ENCODE measurements at places on chromosomes 3 and 15. TPM values are rescaled to one million over a fixed set of nuclear protein-coding genes. Genes with fewer than 3 reads are reported as not detected.

DNA sequence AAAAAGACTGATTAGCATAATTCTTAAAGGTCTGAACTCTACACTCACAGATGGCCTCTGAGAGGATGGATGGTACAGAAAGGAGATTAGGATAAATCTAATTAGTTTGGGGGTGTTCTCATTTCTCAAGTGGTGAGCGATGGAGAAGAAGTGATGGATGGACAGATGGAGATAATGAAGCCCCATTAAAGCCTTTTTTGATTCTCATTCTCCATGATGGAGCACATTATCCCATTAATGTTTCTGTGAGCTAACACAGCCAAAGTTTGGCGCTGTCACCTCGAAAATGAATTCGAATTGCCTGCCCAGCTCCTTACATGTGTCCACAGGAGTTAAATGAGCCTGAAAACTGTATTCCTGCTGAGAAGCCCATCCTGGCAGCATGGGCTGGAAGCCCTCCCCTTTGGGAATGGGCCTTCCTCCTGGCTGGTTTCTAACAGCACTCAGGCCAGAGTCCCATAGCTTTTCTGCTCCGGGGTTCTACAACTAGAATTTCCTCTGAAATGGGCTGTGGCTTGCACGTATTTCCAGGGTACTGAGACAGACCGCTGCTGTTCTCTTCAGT is 726.0 kb upstream of the CFAP20DC start:
- no peaks in the 10 kb centered on the region for H3K36me3 ChIP-seq
- H3K4me3 ChIP-seq, result no peak overlapping the region
- no peaks in the 10 kb centered on the region for H3K4me1 ChIP-seq
- H3K27me3 ChIP-seq, result no peaks in the 10 kb centered on the region
- no peak for DNase-seq
- no peak overlapping the region for H3K27ac ChIP-seq

- no peaks in the 10 kb centered on the region for H3K36me3 ChIP-seq
- DNase-seq, result no peak
- H3K27ac ChIP-seq, result no peak overlapping the region
- no peak overlapping the region for H3K4me3 ChIP-seq
- H3K4me1 ChIP-seq, result peaks cover 30% of the 10 kb centered on the region
Measured at GRCh38 chr15:74240897-74241614, 4.9 kb downstream of the CCDC33 start.

DNA sequence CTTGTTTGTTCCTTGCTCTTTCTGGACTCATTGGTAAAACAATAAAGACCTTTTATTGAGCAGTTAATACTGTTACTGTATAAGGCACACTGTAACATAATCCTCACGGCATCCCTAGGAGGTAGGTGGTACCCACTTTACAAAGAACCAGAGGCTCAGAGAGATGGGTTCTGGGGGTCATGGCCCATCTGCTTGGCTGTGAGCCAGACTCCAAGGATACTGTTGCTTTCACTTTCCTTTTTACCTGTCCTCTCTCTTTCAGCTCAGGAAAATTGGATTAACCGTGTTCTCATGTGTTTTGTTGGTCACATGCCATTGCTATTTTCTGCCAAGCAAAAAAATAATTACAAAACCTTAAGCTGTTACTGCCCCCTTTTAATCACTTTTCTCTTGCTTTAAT is 34.8 kb upstream of the FILIP1L start:
- no peak overlapping the region for H3K4me3 ChIP-seq
- no peak for DNase-seq
- H3K27me3 ChIP-seq, result no peaks in the 10 kb centered on the region

DNA sequence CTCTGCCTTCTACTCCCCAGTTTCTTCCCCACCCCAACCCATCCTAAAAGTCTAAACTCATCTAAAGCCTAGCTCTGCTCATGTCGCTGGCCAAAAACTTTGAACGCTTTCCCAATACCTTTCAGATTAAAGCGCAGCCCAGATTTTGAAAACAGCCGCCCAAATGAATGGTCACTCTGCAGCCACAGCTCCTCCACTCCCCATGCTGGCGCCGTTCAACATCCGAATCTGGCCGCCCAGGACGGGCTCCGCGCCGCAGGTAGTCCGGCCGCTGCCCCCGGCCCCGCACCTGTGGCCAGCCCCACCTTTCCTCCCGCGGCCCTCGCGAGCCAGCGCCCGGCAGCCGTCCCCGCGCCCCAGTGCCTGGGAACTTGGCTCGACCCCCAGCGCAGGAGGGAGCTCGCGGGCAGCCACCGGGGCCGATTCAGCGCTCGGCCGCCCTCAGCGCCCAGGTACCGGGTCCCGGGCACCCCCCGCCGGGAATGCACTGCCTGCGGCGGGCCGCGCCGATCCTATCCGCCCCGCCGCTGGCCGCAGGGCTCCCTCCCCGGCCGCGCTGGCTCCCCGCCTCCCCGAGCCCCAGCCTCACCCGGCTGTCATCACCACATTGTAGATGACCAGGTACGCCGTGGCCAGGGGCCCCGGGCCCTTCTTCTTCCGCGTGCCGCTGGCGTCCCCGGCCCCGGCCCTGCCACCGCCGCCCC is 417 bp downstream of the HACD2 start:
- DNase-seq, result no peak
- no peaks in the 10 kb centered on the region for H3K27me3 ChIP-seq
- H3K36me3 ChIP-seq, result peaks cover 7% of the 10 kb centered on the region
- H3K27ac ChIP-seq, result no peak overlapping the region
- H3K4me1 ChIP-seq, result no peaks in the 10 kb centered on the region
- peak overlapping the region; percentile 99 for H3K4me3 ChIP-seq

DNA sequence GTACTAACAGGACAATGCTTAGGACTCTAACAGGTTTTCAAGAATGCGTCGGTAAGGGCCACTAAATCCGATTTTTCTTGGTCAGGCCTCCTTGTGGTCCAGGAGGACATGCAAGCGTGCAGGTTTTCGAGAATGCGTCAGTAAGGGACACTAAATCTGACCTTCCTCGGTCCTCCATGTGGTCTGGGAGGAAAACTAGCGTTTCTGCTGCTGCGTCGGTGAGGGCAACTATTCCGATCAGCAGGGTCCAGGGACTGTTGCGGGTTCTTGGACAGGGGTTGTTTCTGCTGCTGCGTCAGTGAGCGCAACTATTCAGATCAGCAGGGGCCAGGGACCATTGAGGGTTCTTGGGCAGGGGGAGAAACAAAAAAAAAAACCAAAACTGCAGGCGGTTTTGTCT is 7.8 kb upstream of the UBP1 start:
- H3K27me3 ChIP-seq, result no peaks in the 10 kb centered on the region
- no peak overlapping the region for H3K27ac ChIP-seq
- no peaks in the 10 kb centered on the region for H3K4me1 ChIP-seq
- DNase-seq, result no peak
- H3K36me3 ChIP-seq, result no peaks in the 10 kb centered on the region

DNA sequence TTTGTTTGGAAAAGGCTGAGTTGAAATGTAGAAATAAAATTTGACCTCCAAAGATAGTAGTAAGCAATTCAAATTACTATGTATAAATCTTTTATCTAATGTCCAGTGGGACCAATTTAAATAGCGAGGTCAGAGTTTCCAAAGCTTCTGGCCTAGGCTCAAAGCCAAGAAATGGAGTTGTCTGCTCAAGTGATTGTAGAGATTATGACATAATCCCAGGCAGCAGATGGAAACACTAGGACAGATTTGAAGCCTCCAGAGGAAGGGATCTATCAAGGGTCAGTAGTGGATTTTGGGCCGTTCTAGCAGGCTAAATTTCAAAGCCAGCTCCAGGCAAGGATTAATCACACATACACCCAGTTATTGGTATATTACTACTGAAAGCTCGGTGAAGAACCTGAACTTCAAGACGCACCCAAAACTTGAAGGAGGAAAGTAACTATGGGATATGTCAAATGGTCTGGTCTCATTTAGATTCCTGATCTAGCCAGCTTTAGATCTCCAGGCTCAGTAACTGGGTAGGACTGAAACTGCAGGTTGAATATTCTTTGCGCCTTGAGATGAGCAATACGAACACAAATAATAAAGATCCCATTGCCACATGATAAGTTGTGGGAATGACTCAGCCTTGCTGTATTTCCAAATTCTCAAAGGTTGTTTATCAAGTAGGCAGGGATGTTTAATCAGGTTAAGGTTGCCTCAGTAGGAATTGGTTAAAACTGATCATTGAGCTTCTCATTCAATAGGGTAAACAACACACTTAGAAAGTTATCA is 30.9 kb upstream of the ARRDC4 start:
- no peak overlapping the region for H3K27ac ChIP-seq
- DNase-seq, result no peak
- no peaks in the 10 kb centered on the region for H3K36me3 ChIP-seq
- H3K4me1 ChIP-seq, result no peaks in the 10 kb centered on the region
- no peak overlapping the region for H3K4me3 ChIP-seq

The SQOR gene
- 0.25 TPM for total RNA-seq

The KCNMB3 gene
- 2.0 TPM for total RNA-seq

The GTPBP8 gene
- 25.8 TPM for total RNA-seq
